ENCODE measurements at places on chromosomes 7 and 10. TPM values are rescaled to one million over a fixed set of nuclear protein-coding genes. Genes with fewer than 3 reads are reported as not detected.

The MRC1 gene
- 14.5 TPM for polyA plus RNA-seq

The MYL7 gene
- polyA plus RNA-seq: 7.0 TPM

The IFIT1B gene
- polyA plus RNA-seq: 0.53 TPM

The WEE2 gene
- 0.09 TPM for polyA plus RNA-seq

The AZGP1 gene
- 13.2 TPM for polyA plus RNA-seq

The BLNK gene
- 1.8 TPM for polyA plus RNA-seq

The CTTNBP2 gene
- 1.1 TPM for polyA plus RNA-seq

The INHBA gene
- 3.4 TPM for polyA plus RNA-seq

The CAV1 gene
- 162 TPM for polyA plus RNA-seq

The ASAH2 gene
- polyA plus RNA-seq: 1.8 TPM

The MICU1 gene
- 99.0 TPM for polyA plus RNA-seq

The GCK gene
- 5.0 TPM for polyA plus RNA-seq

The SAMD9L gene
- polyA plus RNA-seq: 6.4 TPM

The CYP3A4 gene
- 0.22 TPM for polyA plus RNA-seq

The IL2RA gene
- not detected for polyA plus RNA-seq

The TMEM254 gene
- 13.9 TPM for polyA plus RNA-seq

The BMI1 gene
- 53.3 TPM for polyA plus RNA-seq

The CALCR gene
- 11.1 TPM for polyA plus RNA-seq

The BHLHA15 gene
- polyA plus RNA-seq: 0.47 TPM

The TAC1 gene
- polyA plus RNA-seq: 1.1 TPM

The PLCE1 gene
- polyA plus RNA-seq: 47.9 TPM

The CRCP gene
- polyA plus RNA-seq: 21.5 TPM

The NUTM2A gene
- 4.1 TPM for polyA plus RNA-seq

The UPP1 gene
- polyA plus RNA-seq: 2.4 TPM

The OPN1SW gene
- polyA plus RNA-seq: 2.0 TPM

The NT5C2 gene
- polyA plus RNA-seq: 134 TPM

The NUDT13 gene
- polyA plus RNA-seq: 4.0 TPM

The DPP6 gene
- polyA plus RNA-seq: 3.2 TPM

The CYP26C1 gene
- not detected for polyA plus RNA-seq
